Activated T-helper 1 cell treated with anti-CD3 and anti-CD28 coated beads, Interleukin-2, amount 50 U/mL, for 16 hours (primary cell): ENCODE measurements at places on chromosomes 3 and 15.
A peak's percentile ranks its signal among the peaks of the same experiment; 100 is the strongest.

DNA sequence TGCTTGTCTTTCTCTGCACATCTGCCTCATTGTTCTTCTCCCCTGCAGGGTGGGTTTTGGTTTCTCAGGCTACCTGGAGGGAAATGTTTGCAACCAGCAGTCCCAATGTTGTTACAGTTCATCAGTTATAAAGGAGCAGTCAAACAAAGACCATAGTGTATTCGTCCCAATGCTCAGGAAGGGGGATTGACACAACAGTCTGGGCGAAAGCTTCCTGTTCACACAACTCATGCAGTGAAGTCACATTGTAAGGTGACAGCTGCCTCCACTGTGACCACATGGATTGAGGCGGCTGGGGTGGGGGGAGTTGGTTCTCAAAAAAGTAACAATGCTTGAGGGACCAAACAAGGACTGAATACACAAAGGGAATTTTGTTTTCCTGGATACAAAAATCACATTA lies 28.8 kb upstream of the TF start:
- no peak for DNase-seq

GRCh38 chr3:141812084-141812483 lies 48.9 kb downstream of the GRK7 start:
- DNase-seq = no peak

DNA sequence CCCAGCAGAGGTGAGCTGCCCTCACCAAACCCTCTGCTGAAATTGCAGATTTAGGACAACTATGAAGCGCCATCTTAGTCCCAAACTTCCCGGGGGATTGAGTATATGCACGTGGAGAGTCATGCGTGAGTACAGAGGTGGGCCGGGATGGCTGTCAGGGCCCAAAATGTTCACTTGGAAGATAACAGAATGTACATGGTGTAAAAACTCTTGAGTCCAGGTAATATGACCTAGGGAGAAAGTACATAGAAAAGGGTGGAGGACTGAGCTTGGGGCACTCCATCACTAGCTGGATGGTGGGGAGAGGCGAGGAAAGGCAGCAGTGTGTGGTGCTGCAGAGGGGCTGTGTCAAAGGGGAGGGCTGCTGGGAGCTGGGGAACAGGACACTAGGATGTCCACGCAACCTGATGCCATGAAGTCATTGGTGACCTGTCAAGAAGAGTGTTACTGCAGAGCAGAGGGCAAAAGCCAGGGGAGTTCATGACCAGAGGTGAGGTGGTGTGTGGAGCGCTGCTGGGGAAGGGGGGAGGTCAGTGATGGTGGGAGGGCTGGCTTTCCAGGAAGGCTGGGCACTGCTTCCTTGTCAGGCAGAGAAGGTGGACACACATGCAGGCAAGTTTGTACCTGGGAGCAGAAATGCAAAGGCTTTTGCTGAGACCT lies 236.2 kb upstream of the LYSMD4 start:
- DNase-seq = no peak

- no peak for DNase-seq
Measured at GRCh38 chr3:125125821-125126245, 70.0 kb upstream of the HEG1 start.

DNA sequence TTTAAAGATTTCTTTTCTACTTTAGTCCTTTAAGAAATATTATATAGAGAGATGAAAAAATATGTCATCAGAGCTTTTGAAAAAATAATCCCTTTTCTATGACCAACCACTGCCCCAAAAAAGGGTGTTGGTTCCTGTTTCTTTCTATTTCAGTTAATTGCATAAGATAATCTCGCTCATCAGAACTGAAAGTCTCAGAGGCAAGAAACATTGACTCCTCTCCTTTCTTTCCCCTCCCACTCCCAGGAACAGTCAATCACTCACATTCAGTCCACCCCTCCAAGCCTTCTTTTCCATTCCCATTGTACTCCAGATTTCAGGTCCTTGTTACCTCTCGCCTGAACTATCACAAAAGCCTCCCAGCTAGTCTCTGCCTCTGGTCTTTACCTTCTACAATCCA lies 153.7 kb upstream of the ABI3BP start:
- no peak for DNase-seq

- DNase-seq = no peak
Measured at GRCh38 chr15:46151786-46152185, 517.0 kb downstream of the SQOR start.

DNA sequence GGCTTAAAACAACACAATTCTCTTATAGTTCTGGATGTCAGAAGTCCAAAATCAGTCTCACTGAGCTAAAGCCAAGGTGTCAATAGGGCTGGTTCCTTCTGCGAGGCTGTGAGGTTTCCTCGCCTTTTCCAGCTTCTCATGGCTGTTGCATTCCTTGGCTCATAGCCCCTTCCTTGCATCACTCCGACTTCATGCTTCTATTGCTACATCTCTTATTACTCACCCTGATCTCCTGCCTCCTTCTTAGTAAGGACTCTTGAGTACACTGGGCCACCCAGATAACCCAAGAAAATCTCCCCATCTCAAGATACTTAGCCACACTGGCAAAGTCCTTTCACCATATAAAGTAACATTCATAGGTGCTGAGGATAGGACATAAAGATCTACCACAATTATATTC lies 193.9 kb downstream of the ADAMTS17 start:
- no peak for DNase-seq

DNA sequence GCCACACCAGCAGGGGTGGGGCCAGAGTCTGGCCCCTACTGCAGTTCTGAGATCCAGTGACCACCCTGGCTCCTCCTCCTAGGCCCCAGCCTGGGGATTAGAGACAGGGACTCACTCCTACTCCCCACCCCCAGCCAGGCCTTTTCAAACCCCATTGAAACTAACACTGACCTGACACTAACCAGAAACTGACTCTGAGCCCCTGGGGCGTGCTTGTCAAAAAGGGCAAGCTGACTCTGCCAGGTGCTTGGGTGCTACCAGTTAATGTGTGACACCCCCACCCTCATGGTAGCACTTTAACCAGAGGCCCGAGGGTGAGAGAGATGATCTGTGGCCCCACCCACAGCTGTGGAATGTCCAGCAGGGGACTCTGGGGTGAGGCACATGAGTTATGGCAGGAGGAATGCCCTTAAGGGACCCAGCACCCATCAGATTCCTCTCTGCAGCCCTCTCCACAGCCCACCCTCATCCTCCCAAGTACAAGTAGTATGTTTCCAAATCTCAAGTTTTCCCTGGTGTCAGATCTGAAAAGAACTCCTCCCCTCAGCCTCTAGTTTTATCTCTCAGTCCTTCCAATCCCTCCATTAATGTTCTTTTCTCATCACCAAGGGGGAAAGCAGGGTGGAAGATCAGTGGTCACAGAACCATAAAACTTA lies 1.4 kb downstream of the PTH1R start:
- no peak for DNase-seq

DNA sequence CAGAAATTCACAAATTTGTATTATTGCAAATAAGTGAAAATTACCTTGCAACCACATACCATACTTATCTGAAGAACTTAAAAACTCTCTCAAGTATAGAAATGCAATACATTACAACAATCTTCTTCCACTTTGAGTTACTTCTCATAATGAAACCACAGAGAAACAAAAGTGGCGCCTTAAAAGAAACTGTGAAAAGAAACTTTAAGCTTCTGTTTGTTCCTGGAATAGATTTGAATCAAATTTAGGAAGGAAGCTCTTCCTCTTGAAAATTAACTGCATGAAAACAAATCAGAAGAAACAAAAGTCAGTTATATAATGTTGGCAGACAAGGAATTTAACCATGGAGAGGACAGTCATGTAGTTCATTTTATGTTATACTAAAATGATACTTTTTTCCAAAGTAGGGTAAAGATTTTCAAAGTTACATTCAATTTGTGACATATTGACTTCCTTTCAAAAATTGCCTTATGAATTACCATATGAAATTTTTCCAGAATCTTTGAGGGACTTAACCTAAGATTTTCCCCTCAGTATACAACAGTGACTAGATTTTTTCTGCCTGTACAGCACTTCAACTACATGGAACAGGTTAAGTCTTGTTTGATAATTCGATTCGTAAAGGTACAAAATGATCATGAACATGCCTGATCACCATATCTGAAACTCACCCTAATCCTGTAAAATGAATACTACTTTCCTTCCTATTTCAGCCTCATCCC lies 57.6 kb upstream of the TNFSF10 start:
- no peak for DNase-seq

DNA sequence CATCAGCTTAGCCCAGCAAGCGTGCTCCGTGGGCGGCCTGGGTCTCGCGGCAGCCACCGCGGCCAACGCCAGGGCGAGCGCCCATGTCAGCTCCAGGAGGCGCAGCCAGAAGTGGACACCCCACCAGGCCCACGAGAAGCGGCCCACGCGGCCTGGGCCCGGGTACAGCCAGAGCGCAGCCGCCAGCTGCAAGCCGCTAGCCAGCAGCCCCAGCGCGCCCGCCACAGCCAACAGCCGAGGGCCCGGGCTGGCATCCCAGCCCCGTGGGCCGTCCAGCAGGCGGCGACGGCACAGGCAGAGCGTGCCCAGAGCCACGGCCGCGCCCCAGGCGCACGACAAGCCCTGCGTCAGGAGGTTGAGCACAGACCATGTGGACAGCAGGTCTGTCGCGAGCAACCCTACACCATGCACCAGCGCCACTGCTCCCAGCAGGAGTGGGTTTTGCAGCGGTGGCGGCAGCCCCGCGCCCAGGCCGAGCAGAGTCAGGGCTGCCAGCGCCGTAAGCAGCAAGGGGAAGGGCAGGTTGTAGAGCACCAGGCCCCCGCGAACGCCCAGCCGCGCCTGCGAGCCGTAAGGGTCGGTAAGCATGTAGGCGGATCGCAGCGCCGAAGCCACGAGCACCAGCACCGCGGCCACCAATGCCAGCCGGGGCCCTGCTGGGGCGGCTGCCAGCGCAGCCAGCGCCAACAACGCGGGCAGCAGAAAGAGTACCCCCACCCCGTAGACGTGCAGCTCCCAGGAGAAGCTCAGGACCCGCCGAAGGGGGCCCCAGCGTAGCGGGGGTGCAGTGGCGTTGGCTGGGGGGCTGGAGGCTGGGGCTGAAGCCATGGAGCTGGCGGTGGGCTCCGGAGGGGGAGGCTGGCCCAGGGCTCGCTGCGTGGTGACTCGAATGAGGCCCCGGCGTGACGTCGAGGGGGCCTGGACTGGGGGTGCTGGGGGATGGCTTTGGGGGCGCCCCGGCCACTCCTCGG lies 4.9 kb downstream of the PRRT3 start:
- DNase-seq = no peak

DNA sequence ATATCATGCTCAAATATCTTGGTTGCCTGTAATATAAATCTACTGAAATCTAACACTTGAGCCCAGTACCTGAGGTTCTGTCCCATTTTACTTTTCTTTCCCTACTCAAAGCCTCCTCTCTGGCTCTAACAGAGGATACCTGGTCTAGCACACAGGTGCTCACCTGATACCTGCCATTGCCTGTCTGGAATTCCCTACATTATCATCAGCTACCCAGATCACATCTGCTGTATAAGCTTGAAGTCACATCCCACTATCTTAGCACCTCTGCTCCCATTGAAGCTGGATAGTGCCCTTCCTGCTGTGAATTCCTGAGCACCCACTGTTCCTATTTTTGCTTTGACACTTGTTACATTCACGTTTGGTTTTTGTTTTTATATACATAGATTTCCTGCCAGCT lies 30.5 kb downstream of the GYG1 start:
- no peak for DNase-seq

DNA sequence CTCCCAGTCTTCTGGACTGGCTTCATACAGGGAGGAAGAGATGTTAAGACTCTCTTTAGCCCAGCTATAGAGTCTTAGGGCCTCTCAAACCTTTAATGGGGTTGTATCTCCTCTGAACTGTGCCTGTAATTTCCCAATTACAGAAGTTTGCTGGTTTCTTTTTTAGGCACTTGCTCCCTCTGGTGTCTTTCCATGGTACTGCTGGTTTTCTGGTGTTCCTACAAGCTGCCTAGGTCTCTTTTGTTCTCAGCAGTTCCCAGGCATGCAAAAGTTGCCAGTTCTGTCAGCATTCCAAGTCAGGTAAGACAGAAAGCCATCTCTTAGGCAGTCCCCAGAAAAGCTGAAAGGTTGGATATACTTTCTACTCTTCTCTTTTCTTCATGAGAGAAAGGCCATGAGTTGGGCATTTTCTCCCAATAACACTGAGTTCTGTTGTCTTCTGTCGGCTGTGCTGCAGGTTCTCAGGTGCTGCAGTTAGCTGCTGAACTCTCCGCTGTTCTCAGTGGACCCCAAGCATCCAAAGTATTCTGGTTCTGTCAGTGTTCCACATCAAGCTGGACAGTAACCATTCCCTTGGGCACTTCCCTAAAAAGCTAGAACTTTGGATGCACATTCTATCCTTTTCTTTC lies 54.4 kb upstream of the EHHADH start:
- peak; percentile 9 for DNase-seq

DNA sequence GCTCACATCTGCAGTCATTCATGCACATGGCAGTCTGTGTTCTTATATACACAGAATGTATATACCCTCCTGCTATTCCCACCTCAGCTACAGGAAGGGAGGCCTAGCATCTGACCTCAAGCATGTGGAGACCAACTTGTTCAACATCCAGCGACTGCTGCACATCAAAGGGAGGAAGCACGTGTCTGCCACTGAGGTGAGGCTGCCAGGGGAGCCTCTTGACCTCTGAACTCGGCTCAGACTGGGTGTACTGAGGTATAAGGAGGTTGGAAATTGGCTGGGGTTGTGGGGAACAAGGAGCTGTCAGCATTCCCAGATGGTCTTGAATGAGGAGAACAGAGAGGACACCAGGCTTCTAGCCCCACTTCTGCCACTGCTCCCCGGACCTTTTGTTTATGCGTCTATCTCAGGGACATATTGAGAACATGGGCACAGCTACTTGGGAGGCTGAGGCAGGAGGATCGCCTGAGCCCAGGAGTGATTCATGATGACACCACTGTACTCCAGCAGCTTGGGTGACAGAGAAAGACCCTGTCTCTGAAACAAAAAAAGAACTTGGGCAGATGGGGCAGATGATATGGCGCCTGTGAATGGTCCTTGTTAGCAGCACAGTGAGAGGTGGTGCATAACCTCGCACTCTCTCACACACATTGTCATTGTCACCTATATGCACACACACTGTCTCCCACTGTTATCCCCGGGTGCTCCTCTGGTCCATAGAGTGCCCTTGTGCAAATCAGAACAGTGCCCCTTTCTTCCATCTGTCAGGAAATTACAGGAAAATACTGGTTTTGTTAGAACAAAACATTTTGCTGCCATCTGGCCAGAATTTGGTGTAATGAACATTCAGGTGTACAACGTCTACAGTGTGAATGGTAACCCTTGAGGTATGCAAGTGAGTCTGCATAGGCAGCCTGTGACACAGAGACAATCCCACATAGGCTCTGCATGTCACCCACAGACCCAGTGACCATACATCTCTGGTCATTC lies 5.4 kb downstream of the VILL start:
- no peak for DNase-seq

GRCh38 chr3:184455991-184456390 lies 76.1 kb downstream of the CHRD start:
- DNase-seq = no peak
